ENCODE measurements at places on chromosomes 1 and 21.

GRCh38 chr1:107829036-107829770, 135.8 kb downstream of the VAV3 start:
- DNase-seq = no peak

DNA sequence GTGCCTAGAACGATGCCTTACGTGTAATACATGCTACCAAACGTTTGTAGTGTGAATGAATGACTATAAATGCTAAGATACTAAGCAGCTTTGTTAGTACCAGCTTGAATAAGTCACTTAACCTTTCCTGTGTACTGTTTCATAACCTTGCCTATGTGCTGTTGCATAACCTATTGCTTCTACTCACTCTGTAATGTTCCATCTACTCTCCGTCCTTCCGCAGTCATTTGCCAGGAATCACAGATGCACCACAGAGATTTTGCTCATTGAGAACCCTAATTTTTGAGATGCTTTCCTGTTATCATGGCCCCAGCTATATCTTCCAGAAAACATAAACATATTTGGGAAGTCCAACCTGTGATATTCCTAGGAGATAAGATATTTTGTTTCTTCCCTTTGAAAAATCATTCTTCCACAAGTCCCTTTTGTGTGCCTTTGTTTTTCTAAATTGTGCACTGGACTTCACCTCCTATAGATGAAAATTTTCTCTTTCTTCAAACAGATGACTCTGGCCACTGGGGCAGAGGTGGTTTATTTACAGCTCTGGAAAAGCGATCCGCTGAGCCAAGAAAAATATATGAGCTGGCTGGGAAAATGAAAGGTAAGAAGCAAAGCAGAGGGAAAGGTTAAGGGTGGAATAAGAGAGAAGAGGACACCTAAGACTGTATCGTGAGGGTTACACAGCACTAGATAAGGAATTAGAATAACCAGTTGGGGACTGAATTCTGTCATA, 44.8 kb downstream of the CHD1L start:
- no peak for DNase-seq

DNA sequence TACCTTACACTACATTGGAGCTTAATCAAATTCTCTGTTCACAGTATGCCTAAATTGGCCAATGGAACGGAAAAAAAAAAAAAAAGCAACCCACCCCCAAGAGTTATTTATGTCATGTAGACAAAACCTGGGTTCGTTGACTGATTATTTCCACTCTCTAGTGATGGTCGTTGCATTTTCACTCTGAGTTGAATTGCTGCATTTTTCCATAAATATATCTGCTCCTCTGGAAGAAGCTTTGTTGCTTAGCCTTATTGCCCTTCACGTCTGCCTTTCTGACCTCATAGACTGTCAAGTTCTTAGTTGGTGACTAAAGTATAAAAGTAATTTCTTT, 90.2 kb upstream of the RUNX1 start:
- DNase-seq = no peak

- no peak for DNase-seq
Measured at GRCh38 chr1:47794530-47794929, 202.7 kb downstream of the TRABD2B start.

DNA sequence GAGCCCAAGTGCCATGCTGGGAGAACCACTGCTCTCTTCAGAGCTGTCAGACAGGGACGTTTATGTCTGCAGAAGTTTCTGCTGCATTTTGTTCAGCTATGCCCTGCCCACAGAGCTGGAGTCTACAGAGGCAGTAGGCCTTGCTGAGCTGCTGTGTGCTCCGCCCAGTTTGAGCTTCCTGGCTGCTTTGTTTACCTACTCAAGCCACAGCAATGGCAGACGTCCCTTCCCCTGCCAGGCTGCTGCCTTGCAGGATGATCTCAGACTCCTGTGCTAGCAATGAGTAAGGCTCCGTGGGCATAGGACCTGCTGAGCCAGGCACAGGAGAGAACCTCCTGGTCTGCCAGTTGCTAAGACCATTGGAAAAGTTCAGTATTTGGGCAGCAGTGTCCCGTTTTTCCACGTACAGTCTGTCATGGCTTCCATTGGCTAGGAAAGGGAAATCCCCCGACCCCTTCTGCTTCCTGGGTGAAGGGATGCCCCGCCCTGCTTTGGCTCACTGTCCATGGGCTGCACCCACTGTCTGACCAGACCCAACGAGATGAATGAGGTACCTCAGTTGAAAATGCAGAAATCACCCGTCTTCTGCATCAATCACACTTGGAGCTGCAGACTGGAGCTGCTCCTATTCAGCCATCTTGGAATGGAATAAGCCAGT, 31.9 kb downstream of the CYP4B1 start:
- DNase-seq = no peak

GRCh38 chr1:30957560-30958222, 49.1 kb upstream of the SDC3 start:
- DNase-seq = no peak

DNA sequence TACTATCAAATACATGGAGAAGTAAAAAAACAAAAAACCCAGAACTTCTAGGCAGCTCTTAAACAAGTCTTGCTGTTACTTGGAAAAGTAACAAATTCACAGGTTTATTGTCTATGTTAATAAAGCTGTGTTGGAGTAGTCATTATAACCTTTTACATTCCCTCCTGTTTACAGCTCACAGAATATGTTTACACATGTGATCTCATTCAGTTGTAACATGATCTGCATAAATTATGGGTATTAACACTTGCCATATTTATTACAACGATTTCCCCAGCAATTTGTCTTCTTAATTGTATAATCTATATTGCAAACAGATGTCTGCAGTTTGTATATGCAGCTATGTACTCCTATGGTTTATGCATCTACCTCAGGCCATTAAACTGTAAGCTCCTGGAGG, 28.6 kb downstream of the ERG start:
- DNase-seq = no peak

- DNase-seq = no peak
Measured at GRCh38 chr1:28241638-28242241, 5.8 kb downstream of the ATP5IF1 start.

DNA sequence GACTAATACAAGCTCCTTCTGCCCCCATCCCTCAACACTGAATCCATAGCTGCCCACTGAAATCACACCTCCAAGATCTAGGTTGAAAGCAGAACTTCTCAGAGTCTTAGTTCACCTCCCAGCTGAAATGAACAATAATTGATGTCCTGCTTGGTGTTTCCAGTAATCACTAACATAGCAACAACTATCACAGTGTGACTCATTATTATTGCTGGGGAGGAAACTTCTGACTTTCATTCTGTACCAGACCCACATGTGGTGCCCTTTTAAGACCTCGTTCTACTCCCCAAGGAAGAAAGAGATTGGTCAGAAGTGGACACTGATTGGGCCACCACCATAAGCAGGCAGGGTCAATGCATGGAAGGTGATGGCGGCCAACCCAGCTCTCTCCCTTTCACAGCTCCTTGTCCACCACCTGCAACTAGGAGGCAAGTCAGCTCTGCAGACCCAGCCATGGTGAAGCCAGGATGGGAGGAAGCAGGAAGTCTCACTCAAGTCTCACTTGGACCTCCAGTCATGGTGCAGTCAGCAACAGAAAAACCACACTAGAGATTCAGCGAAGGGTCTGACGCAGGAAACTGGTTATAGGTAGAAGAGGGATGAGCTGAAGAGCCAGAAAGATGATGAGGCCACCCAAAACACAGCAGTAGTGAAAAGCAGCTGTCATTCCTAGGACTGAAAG, 720.2 kb downstream of the PTPRU start:
- no peak for DNase-seq

DNA sequence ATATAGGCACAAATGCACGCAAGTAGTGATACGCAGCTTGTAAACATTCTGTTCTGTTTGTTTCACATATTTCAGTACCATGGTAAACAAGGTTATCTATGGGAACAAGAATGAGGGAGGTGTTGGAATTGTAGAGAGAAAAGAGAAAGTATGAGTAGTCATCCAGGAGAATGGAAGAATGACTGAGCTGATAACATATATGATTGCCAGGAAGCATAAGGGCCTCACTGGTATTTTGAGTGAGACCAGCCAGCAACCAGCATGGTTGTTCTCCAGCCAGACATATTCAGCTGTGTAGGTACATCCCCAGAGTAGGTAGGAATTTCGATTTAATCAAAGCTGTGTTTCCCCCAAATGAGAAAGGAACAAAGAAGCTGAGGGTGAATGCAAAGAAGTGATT, 58.9 kb upstream of the ARTN start:
- no peak for DNase-seq

GRCh38 chr1:82371844-82372498, 571.2 kb downstream of the ADGRL2 start:
- no peak for DNase-seq

- DNase-seq = peak; percentile 42
Measured at GRCh38 chr1:66197785-66198184, 336.2 kb upstream of the SGIP1 start.

- no peak for DNase-seq
Measured at GRCh38 chr1:209267968-209268367, 315.5 kb upstream of the CAMK1G start.

GRCh38 chr1:94654031-94654430, 112.5 kb upstream of the F3 start:
- no peak for DNase-seq

GRCh38 chr1:91715416-91716000, 170.4 kb downstream of the TGFBR3 start:
- no peak for DNase-seq

DNA sequence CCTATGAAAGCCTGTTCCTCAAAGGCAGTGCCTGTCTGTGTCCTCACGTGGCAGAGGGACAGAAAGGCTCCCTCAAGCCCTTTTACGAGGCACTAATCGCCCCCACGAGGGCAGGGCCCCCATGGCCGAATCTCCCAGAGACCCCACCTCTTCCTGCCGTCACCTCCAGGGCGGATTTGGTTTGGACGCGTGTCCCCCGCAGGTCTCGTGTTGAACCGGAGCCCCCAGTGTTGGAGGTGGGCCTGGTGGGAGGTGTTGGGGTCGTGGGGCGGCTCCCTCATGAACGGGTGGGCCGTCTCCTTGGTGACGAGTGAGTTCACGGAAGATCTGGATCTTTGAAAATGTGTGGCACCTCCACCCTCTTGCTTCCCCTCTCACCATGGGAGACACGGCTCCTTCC, 27.6 kb downstream of the CFAP74 start:
- DNase-seq = no peak

DNA sequence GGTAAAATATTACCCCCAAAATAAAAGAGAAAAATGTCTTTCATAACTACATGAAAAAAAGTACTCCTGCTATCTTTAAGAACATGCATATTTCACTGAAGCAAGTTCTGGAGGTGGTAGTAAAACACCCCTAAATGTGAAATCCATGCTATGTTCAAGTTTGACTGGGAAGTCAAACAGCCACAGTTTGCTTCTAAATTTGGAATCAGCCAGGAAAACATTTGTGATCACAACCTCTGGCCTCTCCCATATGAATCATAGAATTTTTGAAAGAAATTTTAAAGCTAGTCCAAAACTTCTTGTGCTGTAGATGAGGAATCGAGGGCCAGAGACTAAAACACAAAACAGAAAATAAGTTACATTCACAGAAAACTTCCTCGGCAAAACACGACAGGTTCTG, 6.6 kb downstream of the SORT1 start:
- no peak for DNase-seq

DNA sequence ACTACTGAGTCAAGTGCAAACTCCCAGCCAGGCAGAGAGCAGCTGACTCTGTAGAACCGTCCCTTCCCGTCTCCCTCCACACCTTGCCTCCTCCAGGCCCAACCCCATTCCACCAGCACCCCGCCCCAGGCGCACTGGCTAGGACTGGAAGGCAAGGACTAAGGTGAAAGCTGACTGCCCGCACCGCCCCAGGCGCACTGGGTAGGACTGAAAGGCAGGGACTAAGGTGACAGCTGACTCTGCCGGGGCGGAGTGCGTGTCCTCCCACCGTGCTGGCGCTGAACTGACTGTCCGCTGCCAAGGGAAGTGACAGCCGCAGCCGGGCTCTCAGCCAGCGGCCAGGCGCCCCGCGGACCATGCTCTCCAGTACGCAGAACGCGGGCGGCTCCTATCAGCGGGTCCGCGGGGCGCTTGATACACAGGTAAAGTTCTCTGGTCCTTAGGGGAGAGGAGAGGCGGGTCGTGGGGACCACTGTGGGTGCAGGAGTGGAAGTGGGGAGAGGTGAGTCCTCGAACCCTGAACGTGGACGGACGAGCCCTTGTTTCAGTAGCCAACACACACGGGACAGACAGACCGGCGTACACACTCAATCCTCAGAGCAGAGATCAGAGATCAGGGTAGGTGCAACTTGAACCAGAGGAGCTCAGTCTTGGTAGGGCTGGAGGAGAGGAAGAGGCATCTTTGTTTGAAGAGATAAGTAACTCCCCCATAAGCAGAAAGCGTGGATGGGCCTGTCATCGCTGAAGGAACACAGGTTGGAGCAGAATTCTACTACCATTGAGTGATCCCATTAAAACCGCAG, 58.0 kb downstream of the RBM11 start:
- DNase-seq = no peak

DNA sequence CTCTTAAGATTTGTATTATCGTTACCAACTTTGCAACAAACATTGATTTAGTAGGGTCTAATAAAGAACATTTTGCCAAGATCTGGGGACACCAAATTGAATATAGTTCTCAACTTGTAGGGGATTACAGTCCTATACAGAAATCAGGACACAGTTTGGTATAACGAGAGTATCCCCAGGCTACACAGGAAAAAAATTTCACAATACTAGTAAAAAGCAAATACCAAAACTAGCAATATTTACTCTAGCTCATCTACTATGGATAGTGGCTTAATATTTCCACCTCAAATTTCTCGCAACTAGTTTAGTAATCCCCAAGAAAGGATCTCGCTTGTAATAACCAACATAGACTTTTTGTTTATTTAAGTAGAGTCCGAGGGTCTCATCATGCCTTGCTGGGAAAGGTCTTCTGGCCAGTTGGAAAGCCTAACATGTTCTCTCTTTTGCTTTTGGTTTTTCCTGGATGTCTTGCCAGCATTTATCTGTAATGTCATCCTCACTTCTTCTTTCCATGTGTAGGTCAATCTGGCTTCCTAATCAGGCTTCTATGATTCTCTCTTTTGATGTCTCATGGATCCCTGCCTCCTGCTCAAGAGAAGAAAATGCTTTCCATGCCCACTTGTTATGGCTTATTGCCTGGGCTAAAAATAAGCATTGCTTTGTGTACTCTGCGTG, 104.7 kb upstream of the KCNK2 start:
- DNase-seq = no peak

DNA sequence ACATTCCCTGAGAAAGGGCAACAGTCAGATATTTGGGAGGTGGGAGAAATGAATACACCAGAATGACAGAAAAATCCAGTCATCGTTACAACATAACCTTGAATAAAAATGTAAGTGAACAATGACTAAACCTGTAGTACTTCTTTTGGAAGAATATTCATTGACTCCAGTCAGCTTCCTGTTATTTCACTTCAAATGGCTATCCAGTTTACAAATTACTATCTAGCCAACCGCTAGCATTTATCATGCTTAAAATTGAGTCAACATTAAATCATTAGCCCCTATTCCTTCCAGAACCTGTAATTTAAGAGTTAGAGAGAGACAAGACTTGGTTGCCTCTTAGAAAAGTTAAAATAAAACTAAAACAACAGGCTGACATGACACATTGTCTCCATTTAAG, 33.6 kb downstream of the WLS start:
- no peak for DNase-seq

- no peak for DNase-seq
Measured at GRCh38 chr1:231778009-231778719, 151.6 kb downstream of the DISC1 start.
